ENCODE measurements at places on chromosomes 5 and 9.

- no peak for DNase-seq
These were observed 53.4 kb downstream of the GALNT12 start for GRCh38 chr9:98860871-98861293.

DNA sequence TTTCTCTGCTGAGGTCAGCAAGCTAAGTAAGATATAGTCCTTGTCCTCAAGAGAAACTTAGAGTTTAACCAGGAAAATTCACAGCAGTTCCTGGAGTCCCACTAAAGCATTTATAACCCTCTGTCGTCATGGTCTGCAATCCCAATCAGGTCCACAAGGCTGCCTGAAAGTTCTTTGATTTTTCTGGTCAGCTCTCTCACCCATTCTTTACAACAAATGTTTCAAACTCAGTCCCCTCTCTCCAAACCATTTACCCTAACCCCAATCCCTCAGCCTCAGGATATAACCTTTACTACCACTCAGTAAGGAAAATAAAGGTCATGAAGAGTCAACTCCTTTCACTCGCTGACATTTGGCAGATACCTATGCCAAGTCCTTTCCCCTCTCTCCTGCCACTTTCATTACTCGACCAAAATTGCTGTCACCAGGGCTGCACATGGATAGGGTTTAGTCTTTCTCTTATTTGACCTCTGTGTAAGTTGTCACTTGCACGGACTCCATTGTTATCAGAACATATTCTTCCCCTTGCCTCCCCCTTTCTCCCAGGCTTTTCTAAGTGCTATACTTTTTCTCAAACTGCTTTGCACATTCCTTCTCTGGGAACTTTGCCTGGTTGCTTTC, 936.6 kb downstream of the NR2F1-AS1 start:
- no peak for DNase-seq

GRCh38 chr5:112165399-112165798, 253.7 kb downstream of the EPB41L4A start:
- DNase-seq, result no peak

DNA sequence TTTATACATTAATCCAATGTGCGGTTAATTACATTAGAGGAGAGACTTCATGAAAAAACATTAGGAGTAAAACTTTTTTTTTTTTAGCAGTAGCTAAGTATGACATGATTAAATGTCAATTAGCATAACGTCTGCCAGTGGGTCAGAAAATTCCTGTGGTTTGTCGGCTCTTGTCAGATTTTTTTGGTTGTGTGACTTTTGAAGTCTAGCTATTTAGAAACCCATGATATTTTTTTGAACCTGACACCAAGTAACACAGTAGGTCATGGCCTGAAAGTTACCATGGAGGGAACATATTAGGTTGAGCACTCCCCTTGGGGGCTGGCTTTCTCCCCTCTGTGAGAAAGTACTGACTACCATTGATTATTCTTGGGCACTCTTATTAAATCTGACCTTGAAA, 84.8 kb upstream of the ALDH1A1 start:
- DNase-seq, result no peak

DNA sequence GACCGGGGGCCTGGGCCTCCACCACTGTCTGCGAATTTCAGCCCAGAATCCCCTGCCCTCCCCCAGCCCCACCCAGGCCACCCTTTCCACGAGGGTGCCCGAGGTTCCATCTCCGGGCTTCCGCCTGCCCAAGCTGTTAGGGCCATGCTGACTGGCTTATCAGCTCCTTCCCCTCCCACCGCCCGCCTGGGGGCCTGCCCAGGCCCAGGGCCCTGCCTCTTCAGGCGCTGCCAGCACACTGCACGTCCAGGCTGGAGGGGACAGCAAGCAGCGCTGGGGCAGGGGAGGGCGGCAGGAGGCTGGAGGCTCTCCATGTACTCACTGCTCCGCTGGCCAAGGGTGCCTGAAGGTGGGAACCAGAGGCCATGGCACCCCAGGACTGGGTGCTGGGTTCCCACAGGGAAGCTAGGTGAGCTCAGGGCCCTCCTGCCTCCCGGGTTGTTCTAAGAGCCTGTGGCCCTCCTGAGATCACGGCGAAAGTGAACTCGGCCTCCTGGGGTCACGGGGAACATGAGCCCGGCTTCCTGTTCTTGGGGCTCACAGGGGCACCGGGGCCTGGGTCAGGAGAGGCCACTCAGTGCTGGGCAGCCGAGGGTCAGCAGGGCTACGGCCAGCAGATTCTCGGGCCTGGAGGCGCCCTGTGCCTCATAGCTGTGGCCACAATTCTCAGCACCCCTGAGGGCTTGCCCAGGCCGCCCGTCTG, 57.7 kb upstream of the EGFL7 start:
- no peak for DNase-seq

DNA sequence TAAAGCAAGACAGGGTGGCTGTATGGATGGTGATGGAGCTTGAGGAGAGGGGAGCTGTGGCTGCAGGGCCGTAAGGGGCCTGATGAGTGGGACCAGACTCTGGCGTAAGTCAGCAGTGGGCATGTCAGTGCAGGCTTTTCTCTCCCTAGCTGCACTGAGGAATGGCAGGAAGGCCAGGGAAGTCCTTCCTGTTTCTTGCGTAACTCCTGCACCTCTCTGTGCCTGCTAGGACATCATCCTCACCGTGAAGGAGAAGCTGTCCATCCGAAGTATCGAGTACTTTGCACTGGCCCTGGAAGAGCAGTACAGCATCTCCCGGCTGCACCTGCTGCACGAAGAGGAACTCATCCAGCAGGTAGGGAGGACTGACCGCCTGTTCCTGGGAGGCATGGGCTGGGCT, 24.1 kb upstream of the TRMT10B start:
- DNase-seq, result no peak
